ENCODE measurements at places on chromosomes 13 and 19.

DNA sequence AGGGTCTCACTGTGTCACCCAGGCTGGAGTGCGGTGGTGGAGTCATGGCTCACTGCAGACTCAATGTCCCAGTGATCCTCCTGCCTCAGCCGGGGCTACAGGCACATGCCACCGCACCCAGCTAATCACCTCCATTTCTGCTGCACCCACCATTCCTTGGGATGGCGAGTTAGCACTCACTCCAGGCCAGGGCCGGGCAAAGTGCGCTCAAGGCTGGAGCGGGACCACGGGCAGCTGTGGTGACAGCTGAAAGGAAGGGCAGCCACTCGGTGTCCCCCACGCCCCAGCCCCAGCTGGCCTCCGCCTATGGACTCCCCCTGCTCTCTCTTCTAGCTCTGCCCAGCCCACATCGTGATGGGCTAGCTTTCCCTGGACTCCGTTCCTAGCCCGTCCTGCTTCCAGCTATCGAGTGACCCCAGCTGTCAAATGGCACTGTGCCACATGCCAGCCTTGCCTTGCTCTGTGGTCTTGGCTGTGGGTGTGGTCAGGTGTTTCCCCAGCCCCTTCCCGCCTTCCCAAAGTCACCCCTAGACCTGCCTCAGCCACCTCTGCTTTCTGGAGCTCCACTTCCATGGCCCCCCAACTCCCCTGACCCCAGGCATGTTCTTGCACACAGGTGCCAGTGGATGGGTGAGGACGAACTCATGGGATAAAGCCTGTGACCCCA lies 4.1 kb downstream of the MICOS13 start:
- DNase-seq = no peak

- DNase-seq = no peak
Observed at GRCh38 chr19:56083668-56084067, 37.4 kb downstream of the ZNF787 start.

GRCh38 chr13:23828866-23829265 lies 60.3 kb downstream of the MIPEP start:
- no peak for DNase-seq

GRCh38 chr19:11378319-11379189 lies 4.1 kb downstream of the SWSAP1 start:
- DNase-seq = no peak

GRCh38 chr13:53038993-53039392 lies 10.4 kb downstream of the OLFM4 start:
- no peak for DNase-seq

DNA sequence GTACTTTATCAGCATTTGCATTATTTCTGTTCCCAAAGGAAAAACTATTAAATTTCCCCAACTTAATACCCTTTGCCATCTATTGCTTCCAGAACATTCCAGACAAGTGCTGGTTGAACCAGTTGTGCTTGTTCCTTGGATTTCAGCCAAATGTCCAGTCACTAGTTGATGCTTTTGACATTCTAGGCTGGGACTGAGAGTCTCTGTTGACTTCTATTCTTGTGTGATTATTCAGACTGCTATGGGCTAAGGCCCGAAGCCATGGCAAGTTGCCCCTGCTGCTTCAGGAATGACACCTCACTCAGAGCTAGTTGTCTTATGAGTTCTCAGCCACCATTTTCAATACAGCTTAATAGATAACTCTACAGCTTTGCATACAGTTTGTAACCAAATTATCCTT lies 458.1 kb upstream of the ARGLU1 start:
- no peak for DNase-seq

DNA sequence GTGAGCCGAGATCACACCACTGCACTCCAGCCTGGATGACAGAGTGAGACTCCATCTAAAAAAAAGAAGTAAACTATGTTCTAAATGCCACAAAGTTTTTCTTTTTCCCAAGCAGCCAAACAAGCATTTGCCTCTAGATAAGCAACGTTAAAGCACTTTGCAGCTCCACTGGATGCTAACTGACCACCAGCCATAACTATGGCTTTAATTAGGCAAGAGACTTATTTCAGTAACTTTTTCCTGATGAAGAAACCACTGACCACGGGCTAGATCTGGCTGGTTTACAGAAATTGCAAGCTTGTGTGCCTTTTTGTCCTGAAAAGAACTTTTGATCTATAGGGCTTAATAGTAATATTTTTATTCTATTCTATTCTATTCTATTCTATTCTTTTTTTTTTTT lies 22.1 kb downstream of the CD70 start:
- DNase-seq = no peak

DNA sequence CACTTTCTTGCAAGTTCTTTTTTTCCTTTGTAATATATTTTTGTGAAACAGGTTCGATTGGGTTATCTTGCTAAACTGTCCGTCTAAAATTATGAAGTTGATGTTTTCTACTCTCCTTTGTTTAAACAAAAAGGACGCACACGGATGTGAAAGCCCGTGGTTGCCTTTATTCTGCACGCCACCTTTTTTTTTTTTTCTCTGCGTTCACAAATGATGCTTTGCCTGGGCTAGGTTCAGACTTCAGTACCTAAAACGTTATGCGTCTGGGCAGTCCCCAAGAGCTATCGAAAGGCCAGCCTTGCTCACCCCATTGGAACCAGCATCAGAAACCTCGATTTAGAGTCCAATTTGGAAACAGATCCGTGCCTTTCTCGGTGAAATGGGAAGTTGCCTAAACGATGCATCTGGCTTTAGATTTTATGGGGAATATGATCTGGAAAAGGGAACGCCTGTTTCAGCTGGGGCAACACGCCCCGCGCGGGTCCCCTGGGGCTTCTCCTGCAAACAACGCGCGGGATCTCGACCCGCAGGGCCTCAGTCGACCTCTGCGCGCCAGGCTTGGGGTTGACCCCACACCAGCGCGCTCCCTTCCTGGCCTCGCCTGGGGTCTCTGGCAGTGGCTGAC lies 113.9 kb downstream of the KCNRG start:
- DNase-seq = no peak

DNA sequence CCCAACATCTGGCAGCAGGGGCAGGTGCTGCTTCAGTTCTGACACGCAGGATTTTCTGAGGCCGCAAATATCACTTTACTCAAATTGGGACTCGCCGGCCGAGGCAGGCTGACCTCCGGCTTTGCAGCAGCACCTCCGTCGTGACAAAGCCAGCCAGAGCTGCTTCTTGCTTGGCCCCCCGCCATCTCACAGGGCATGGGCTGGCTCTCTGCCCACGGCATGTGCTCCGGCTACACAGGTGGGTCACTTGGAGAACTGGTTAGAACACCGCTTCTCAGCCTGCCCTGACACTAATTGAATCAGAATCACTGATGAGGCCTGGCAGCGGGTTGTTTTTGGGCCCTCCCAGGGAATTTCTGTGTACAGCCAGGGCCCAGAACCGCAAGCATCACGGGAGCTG lies 112.3 kb downstream of the SLC7A1 start:
- no peak for DNase-seq

DNA sequence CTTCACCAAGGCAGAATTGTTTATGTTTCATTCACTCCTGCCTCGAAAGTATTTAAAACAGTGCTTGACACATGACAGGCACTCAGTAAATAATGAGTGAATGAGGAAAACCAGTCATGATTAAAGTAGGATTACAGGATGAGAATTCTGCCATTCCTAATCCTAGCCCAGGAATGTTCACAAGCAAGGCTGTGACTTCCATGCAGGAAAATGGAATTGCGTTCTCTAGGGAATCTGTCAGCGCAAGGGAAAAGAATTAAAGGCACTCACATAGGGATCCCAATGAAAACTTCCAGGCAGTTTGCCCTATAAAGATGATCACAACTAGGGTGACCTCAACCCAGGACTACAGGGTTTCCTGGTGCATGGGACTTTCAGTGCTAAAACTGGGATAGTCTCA lies 143.4 kb downstream of the CYSLTR2 start:
- DNase-seq = no peak

DNA sequence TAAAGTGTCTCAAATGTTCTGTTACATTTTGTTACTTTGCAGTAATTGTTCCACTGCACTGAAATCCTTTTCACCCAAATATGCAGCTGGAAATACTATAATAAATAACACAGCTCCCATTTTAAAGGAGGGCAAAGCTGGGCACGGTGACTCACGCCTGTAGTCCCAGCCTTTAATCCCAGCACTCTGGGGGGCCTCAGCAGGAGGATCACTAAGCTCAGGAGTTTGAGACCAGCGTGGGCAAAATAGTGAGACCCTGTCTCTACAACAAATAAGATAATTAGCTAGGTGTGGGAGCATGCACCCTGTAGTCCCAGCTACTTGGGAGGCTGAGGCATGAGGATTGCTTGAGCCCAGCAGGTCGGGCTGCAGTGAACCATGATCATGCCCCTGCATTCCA lies 7.5 kb upstream of the UBAC2 start:
- DNase-seq = no peak

GRCh38 chr19:41588497-41589209 lies 12.7 kb downstream of the CEACAM21 start:
- DNase-seq = no peak

GRCh38 chr13:43804461-43805070 lies 17.8 kb upstream of the ENOX1 start:
- peak; percentile 26 for DNase-seq

- DNase-seq = no peak
Observed at GRCh38 chr13:113582841-113583631, 1.5 kb upstream of the TFDP1 start.

DNA sequence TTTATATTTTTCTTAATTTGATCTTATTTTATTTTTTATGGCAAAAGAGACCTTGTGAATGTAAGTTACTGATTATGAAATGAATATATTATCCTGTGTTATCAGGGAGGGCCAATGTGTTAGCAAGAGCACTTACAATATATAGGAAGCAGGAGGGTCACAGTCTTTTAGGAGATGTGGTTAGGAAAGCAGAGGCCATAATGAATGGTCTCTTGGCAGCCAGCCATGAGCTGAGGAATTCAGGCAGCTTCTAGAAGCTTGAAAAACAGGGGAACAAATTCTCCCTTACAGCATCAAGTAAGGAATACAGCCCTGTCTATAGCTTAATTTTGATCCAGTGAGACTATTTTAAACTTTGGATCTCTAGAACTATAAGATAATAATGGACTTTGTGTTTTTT lies 2374.6 kb downstream of the PCDH9 start:
- no peak for DNase-seq

DNA sequence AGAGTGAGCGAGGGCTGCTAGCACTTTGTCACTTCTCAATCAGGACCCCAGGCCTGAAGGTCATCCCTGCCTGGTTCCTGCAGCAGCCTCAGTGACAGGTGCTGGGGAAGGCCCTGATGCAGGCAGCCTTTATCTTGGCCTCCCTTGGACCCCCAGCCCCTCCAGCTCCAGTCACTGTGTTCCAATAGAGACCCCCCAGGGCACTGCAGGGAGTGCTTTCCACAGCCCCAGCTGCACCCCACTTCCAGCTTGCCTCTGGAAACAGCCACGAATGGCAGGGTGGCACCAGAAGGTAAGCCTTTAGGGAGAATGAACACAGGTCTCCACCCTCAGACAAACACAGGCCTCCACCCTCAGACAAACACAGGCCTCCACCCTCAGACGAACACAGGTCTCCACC lies 241.6 kb upstream of the SGCG start:
- no peak for DNase-seq
